Fibroblast of skin of left biceps (primary cell): ENCODE measurements at places on chromosomes 6 and 20.

- peak; percentile 53 for DNase-seq
Observed at GRCh38 chr6:154164397-154164796, 125.4 kb downstream of the OPRM1 start.

GRCh38 chr20:1164871-1165270 is 19.9 kb downstream of the TMEM74B start:
- DNase-seq: no peak

DNA sequence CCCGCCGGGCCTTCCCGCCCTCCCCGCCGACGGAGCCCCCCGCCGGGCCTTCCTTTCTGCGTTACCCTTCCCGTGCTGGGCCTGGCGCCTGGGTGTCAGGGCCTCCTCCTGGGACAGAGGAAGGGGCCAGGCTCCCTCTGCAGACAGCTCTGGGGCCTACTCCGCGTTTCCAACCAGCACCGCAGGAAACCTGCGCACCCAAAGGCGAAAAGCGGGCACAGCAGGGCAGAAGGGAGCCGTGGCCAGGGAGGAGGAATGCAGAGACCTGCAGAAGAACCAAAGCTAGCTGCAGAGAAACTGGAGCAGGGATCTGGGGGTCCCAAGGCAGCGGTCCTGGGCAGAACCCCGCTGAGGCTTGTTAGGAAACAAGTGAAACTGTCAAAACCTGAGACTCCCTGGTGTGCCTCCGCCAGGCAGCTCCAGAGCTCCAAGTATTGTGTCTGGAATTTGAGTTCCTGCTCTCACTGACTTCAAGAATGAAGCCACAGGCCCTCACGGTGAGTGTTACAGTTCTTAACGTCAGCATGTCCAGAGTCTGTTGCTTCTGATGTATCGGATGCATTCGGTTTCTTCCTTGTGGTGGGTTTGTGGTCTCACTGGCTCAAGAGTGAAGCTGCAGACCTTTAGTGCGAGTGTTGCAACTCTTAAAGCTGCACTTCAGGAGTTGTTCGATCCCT is 33.3 kb downstream of the IRF4 start:
- DNase-seq: no peak

- DNase-seq: no peak
Observed at GRCh38 chr6:106546691-106547414, 82.4 kb downstream of the RTN4IP1 start.

GRCh38 chr20:51372176-51372803 is 170.2 kb downstream of the NFATC2 start:
- DNase-seq: no peak

DNA sequence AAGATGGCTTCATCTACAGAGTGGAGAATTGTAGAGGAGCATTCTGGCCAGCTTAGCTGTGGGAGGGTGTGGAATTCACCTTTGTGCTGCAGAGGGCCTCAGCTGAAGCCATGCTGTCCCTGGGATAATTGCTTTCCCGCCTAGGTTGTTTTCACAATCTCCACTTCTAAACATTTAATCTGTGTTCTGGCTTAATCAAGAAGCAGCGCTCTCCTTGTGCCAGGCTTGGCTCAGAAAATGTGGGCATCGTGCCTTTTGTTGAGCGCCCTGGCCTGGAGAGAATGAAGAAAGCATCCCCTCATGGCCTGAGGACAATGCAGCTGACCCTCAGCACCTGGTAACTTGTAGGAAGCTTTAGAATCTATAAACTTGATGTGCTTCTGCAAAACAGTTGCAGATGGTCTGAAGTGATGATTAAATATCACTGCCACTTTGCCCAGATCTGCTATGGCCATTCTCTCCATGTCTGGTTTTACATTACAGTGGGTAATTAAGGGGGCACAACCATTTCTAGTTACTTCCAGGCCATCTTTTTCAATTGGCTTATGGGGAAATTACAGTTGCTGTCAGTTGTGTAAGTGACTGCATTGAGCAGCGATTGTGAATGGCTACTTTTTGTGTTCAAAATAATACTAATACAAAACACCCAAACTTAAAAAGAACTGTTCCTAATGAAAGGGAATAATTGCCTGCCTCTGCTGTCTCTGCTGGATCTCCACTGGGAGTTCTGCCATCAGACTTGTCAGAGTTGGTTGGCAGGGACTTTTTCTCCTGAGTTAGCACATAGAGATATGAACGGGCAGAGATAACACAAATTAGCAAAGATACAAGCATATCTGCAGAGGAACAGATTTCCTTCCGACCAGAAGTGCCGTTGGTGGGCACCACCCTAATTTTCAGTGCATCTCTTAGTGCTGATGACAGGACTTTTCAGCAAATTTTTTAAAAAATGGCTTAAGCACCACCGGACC is 18.4 kb downstream of the CTNNBL1 start:
- DNase-seq: no peak

- DNase-seq: peak; percentile 13
Observed at GRCh38 chr6:135438907-135439535, 58.5 kb downstream of the AHI1 start.

- no peak for DNase-seq
Observed at GRCh38 chr6:44225579-44226325, 2.4 kb downstream of the SLC29A1 start.

GRCh38 chr6:100078509-100078908 is 84.5 kb upstream of the MCHR2 start:
- DNase-seq: no peak

DNA sequence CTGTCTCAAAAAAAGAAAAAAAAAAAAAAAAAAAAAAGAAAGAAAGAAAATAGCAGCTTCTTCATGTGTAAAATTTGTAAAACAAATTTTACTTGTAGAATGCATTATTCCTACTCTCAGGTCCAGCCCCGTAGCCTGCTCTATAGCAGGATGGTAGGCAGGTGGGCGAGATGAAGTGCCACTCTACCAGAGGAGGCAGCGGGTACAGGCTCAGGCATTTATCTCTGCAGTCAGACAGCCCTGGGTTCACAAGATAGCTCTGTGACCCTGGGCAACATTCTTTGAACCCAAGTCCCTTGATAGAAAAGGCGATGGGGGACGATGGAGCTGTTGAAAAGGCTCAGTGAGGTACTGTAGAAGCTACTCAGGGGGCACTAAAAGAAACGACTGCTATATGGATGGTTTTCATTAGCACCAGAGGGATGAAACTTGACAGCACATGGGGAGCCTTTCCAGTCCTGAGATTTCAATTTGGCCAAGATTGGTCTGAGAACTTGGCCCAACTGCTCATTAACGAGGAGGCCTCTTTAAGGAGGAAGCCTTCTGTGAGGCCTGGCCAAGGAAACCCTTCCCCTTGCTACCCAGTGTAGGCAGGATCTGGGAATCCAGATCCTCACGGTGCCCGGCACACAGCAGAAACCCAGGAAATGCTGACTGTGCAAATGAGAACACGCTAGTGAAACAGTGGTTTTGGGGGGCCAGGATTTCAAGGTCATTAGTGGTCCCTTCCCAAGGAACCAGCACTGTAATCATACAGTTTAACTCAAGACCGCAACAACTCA is 63.1 kb downstream of the MYH7B start:
- DNase-seq: no peak

GRCh38 chr6:145148776-145149175 is 586.5 kb downstream of the EPM2A start:
- no peak for DNase-seq

GRCh38 chr6:83592770-83593394 is 80.5 kb downstream of the PRSS35 start:
- no peak for DNase-seq

- no peak for DNase-seq
Observed at GRCh38 chr6:19844689-19845088, 7.5 kb downstream of the ID4 start.

GRCh38 chr6:67888886-67889681 is 746.0 kb upstream of the ADGRB3 start:
- DNase-seq: no peak

GRCh38 chr6:141260627-141261015 is 872.1 kb upstream of the GJE1 start:
- no peak for DNase-seq

DNA sequence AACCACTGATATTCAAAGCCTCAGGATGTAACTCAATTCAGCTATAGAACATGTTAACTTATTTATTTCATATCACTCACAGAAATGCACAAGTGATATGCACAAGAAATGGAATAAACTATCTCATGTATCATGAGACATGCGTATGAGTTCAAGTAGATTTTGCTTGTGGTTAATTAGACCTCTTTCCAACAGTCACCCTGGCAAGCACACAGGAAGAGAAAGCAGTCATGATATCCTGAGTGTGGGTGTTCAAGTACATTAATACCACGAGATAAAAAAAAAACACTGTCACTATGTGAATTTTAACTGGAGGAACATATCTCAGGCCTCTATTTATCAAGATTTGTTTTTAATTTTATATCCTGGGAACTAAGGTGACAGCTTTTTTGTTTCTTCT is 64.2 kb downstream of the LAMP5 start:
- DNase-seq: no peak

- no peak for DNase-seq
Observed at GRCh38 chr6:91780270-91780669, 1193.4 kb upstream of the MAP3K7 start.

- DNase-seq: no peak
Observed at GRCh38 chr6:32565511-32565910, 24.1 kb downstream of the HLA-DRB1 start.

GRCh38 chr6:109389650-109390274 is 7.5 kb upstream of the CD164 start:
- DNase-seq: no peak

DNA sequence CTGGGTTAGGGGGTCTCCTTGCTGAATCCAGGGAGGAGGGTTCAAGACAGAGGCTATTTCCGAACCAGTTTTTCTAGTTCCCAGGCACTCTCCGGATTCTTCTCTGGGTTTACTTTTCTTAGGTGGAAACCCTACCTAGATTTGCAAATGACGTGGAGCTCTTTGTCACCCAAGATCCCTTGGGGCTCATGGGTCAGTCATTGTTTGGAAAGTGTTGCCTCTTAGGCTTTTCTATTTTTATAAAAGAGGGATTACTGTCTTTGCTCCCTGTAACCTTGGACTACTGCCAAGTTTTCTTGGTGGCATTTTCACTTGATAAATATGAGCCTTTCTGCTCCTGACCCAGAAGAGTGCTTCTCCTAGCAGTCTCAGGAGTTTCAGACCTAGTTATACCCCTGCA is 33.6 kb downstream of the FAM209B start:
- DNase-seq: no peak

DNA sequence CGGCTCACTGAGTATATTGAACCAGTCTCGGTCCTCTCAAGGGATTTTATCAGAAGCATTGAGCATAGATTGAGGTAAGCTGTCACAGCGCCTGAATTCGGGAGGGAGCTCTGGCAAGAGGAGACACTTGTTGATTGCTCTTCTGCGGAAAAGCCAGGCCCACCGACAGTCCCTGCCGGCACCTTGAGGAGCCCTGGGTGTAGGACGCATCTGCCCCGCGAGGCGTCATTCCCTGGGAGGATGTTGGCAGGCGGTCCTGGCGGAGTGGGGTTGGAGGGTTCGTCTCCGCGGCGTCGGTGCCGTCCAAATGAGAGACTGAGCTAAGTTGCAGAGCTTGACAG is 843 bp downstream of the FBXO9 start:
- DNase-seq: no peak

- DNase-seq: no peak
Observed at GRCh38 chr6:70282919-70283461, 19.9 kb downstream of the COL9A1 start.

GRCh38 chr6:44341095-44341890 is 1.2 kb upstream of the SPATS1 start:
- DNase-seq: no peak

DNA sequence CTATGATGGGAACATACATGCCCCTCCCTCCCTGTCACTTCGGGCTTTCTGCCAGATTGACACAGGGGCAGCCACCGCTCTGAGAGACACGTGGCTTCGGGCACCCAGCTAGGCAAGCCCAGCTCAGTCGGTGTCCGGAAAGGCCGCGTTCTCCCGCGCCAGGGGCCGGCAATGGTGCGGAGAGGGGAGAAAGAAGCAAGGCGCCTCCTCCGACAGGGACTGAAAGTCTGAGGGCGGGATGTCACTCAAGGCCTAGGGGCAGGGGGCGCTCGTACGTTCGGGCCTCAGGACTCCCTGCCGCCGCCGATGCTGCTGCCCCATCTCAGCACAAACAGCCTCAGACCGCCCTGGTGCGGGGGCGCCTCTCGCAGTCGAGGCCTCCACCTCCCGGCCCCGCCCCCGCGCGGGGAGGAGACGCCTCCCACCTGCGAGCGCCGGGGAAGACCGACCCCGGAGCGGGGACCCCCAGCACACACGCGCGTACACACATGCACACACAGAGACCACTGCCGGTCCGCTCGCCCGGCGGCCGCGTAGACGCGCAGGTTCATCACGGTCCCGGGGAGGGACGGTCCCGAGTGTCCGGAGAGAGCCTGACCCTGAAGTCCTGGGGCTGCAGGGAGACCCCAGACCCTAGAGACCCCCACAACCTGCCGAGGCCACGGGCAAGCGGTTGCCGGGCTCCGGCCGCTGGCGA is 1.9 kb downstream of the GRM4 start:
- no peak for DNase-seq

DNA sequence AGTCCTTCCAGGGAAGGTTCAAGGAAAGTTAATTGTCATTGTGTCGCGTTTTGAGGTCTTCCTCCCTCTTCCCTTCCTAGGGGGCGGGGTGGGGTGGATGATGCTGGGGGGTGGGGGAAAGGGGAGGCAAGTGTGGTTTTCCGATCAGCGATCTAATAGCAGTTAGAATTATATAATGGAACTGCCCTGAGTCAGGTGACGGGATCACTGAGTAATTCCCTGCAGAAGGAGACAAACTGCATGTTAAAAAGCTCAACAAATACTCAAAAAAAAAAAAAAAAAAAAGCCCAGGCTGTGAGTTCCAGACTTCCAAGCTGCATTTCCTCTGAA is 240.4 kb downstream of the PHACTR1 start:
- DNase-seq: no peak

DNA sequence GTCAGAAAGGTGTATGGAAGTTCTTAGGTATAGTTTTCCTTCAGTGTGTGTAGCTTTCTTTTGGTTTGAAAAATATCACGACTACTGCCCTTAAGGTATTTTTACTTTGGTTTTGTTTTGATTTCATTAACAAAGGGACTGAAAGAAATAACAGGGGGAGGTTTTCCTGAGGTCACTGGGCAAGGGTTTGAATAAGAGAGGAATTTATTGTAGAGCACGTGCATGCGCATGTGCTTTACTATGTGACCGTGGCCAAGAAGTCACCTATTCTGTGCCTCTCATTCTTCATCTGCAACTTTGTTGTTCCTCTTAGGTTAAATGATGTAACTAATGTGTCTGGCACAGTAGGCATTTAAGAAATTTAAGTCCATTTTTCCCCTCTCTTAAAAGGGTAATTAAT is 4.1 kb upstream of the MAN1A1 start:
- no peak for DNase-seq

- DNase-seq: no peak
Observed at GRCh38 chr6:32607263-32607987, 17.8 kb upstream of the HLA-DRB1 start.

GRCh38 chr6:163327921-163328320 is 86.6 kb upstream of the QKI start:
- DNase-seq: no peak
